Stimulated activated naive CD4-positive, alpha-beta T cell treated with Interleukin-2 at 50 U/mL for 16 hours (primary cell): ENCODE measurements at places on chromosomes 7 and 10.

DNA sequence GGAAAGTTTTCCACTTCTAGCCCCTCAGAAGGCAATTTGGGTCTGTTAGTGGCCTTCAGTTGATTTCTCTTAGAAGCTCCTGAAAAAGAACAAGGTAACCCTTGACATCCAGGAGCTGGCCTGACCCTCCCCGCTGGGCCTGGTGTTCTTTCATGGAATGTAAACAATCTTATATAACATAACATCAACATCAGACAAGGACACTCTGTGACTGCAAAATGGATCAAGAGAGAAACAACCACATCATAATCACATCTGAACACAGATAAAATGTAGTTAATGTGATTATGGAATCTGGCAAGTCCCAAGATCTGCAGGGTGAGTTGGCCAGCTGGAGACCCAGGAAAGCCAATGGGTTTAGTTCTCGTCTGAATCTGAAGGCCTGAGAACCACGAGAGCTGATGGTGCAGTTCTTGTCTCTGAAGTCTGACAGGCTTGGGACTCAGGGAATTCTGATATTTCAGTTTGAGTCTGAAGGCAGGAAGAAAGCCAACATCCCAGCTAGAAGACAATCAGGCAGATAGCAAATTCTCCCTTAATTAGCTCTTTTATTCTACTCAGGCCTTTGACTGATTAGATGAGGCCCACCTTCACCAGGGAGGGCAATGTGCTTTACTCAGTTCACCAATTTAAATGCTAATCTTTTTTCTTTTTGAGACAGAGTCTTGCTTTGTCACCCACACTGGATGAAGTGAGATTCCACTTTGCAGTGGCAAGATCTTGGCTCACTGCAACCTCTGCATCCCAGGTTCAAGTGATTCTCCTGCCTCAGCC, 91.4 kb upstream of the NAMPT start:
- DNase-seq: no peak

- DNase-seq: no peak
These were observed 42.0 kb downstream of the MYL10 start for GRCh38 chr7:101586906-101587677.

DNA sequence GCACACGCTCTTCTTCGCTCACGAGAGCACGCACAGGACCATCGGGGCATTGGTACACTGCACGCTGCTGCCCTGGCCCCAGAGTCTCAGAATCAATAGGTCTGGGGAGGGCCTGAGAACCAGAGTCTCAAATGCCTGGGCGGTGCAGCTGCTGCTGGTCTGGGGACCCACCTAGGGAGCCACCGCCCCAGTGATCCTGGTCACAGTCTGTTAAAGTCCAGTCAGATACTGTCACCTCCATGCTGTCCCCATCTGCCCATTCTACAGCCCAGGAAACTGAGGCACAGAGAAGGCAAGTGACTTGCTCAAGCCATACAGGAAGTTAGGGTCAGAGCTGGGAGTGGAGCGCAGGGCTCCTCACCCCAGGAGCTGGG, 38.0 kb downstream of the ZCCHC24 start:
- no peak for DNase-seq

DNA sequence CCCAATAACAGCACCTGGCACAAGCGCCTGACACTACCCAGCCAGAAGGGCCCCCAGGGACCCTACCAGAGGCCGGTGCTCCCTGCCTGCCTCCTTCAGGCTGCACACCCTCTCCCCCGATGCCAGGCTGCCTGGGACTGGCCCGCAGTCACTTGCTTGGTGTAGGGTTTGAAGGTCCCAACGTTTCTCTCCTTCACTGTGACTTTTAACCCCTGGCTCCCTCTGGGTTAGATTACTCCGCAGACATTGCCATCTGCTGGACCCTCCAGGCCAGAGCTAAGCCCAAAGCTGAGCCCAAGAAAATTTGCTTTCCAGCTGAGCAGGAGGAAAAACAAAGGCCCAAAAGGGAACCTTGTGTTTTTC, 6.9 kb downstream of the CDHR1 start:
- no peak for DNase-seq

DNA sequence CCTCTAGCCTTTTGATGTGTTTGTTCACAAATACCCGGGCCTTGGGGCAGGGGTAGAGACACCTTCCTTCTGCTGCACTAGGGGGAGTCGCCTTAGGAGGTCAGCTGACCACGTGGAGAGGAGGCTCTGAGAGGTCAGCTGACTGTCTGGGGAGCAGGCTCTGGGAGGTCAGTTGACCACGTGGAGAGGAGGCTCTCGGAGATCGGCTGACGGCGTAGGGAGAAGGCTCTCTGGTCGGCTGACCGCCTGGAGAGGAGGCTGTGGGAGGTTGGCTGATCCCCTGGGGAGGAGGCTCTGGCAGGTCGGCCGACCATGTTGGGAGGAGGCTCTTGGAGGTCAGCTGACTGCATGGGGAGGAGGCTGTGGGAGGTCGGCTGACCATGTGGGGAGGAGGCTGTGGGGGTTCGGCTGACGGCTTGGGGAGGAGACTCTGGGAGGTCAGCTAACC, 59.6 kb upstream of the LYZL1 start:
- DNase-seq: no peak

DNA sequence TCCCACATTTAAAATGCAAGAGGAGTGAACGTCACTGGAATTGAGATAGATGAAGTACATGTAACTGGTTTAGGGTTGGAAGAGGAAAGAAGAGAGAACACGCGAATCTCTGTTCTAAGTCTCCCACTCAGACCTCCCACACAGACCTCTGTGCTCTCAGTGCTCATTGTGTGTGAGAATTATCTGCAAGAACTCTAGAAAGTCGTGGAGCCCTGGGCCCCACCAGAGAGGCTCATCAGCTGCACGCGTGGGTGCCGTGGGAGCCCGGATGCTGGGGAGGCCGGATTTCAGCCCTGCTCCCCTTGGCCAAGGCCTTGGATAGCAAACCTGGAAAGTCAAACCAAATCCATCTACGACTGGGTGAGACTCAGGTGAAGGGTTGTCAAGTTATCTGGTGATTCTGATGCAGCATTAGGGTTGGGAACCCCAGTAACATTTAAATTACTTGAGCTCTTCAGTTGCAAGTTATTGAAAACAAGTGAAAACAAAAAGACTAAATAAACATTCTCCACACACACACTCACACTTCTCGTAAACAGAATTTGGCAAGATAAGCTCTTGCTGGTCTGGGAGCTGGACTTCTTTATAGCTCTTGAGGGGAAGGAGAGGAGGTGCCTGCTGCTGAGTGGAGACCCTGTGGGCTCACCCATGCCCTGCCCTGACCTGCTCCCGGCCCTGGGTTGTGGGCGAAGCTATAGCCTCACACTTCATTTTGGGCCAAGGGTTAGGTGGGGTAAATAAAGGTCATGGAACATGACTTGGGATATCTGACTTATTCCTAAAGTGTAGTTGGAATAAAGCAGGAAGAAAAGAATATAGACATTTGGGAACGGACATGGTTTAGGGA, 250.3 kb downstream of the ADARB2 start:
- DNase-seq: no peak

- DNase-seq: no peak
These were observed 54.5 kb downstream of the GRB10 start for GRCh38 chr7:50728184-50728583.
